Activated CD4-positive, alpha-beta T cell treated with anti-CD3 and anti-CD28 coated beads for 4 hours (primary cell): ENCODE measurements at places on chromosomes 7 and 10.

- DNase-seq: no peak
Measured at GRCh38 chr10:91910467-91910866, 1.2 kb upstream of the FGFBP3 start.

DNA sequence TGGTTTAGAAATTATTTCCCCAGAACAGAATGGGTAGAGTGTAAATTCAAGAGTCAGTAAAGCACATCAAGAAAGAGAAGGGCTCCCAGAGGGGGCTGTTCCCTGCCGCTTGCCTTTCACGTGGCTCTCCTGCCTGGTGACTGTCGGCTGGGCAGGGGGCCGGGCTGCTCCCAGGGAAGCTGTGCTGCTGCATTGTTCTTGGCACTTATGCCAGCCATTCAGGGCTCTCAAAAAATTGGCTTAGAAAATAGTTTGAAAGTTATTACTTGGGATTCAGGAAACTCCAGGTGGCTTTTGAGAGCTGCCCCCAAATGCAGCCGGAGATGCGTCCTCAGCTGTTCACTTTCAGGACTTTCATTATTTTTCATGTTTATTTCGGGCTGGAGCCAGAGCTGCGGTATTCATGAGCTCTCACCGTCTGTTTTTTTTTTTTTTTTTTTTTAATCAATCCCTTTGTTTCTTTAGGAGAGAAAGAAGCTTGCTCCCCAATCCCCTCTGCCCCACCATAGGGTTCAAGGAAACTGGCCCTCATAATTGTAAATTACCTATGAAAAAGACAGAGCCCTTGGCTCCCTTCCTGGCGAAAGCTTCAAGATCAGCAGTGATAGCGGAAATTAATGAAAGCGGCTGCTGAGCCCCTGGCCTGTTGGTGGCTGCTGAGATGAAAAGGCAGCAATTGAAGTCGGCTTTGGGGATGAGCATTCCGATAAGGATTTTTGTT, 94.1 kb downstream of the SORCS3 start:
- no peak for DNase-seq

DNA sequence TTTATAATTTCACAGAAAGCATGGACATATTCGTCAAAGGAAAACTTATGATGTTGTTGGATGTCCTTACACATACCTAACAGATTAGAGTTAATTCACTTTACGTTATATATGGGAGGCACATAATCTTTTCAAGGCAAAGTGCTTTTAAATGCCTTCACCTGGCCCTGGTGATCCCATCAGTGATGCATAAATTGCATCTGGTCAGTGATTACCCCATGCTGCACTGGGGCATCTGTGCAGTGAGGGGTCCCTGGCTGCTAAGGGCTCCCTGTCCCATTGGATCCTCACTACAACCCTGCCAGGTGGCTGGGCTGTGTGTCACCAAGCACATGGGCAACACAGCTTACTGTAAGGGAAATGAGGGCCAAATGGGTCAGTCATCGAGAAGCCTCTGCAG, 441.1 kb downstream of the RPS24 start:
- no peak for DNase-seq

DNA sequence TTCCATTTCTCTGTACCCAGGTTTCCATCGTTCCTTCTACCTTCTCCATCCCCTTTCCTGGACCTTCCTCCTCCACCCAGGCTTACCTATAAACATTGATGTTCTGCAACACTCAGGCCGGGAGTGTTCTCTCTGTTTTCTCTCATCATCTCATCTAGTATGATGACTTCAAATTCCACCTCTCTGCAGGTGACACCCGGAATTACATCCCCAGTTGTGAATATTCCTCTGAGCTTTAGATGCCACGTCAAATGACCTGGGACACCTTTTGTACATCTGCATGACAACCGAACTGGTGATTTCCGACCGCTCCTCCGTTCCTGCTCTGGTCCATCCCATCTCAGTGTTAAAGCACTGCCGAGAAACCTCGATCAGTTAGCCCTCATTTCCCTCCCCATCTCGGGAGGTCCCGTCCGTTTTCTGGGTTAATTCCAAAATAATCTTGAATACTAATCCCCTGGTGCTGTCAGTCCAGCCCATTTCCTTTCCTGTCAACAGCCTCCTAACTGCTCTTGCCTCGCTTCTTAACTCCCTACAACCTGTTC, 76.7 kb upstream of the SAMD8 start:
- DNase-seq: no peak

GRCh38 chr7:34354011-34354410, 304.0 kb upstream of the NPSR1 start:
- no peak for DNase-seq

DNA sequence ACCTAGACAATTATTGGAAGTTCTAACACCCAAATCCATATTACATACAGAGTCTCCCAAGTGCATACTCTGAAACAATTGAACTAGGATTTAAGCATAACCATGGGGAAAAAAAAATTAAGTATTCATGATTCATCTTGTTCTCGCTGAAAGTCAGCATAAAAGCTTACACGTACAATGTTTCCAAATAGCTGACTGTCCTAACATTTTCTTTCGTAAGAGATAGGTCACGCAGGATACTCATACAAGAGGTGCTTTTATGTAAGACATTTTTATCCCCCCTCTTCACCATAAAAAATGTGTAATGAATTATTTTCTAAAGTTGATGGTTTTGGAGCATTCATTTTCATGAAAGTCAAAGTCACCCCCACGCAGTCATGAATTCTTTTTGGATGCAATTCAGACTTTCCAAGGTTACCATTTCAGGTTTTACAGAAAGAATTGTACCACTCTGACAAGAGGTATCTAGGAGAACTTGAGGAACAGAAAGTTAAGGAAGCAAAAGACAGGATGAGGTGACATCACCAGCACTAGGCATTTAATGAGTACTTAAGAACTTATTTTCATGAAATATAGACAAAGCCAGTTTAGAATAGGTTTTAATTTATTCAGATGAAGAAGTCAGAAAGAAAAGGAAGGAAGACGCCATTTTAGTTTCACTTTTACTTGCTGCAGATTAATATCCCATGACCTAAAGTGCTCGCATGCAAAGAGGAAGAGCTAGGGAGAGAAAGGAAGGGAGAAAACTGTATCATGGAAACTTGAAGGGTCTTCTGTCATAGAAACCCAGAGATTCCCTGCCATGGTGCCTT, 55.8 kb downstream of the TMEM26 start:
- no peak for DNase-seq

GRCh38 chr7:94761451-94761850, 105.5 kb upstream of the SGCE start:
- no peak for DNase-seq

GRCh38 chr7:1806354-1806753, 136.3 kb downstream of the ELFN1 start:
- no peak for DNase-seq

- DNase-seq: no peak
Measured at GRCh38 chr7:11636274-11636673, 195.7 kb downstream of the THSD7A start.

GRCh38 chr7:4699841-4700240, 17.7 kb downstream of the FOXK1 start:
- no peak for DNase-seq

DNA sequence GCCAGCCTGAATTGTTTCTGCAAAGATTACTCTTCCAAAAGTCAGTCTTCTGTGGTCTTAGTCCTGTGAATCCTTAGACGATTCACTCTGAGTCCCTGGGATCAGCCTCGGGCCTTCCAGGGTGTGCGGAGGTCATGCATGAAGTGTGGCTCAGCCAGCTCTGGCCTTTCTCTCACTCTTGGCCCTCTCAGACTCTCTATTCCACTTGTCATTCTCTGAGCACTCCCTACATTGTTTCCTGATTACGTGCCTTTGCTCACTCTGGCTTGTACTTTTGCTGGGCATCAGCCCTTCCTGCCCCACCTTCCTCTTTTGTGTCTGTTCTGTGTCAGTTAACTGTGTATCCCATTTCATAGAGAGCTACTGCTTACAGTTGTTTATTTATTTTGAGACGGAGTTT, 36.0 kb downstream of the CCNY start:
- no peak for DNase-seq

GRCh38 chr7:102284891-102285539, 1.7 kb upstream of the SH2B2 start:
- DNase-seq: no peak

DNA sequence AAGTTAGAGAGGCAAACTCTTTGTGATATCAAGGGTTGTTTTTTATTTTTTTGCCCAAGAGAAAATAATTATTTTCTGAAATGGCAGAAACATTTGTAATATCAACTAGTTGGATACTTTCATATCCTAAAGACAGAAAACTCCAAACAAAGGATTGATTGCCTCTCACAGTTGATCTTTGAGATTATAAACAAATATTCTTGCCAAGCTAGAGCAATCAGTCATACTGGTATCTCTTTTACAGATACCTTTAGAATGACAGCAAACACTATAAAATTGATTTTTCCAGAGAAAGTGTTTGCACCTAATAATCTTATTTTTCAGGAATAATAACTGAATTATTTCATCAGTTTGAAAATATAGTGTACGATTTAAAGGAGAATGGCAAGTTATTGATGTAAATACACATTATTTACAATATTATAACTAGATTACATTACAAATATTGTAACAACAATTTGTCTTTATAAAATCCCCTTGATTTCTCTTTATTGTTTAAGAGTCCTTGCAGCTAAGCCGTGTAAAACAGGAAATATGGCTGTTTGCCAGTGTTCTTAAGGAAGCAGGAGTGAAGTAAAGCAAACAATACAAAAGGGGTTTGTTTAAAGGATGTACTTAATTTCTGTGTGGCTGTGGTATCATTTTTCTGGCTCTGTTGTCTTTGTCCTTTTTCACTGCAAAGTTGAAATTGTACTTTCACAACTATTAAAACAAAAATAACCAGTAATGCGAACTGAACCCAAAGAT, 58.4 kb downstream of the MAPK8 start:
- DNase-seq: no peak

DNA sequence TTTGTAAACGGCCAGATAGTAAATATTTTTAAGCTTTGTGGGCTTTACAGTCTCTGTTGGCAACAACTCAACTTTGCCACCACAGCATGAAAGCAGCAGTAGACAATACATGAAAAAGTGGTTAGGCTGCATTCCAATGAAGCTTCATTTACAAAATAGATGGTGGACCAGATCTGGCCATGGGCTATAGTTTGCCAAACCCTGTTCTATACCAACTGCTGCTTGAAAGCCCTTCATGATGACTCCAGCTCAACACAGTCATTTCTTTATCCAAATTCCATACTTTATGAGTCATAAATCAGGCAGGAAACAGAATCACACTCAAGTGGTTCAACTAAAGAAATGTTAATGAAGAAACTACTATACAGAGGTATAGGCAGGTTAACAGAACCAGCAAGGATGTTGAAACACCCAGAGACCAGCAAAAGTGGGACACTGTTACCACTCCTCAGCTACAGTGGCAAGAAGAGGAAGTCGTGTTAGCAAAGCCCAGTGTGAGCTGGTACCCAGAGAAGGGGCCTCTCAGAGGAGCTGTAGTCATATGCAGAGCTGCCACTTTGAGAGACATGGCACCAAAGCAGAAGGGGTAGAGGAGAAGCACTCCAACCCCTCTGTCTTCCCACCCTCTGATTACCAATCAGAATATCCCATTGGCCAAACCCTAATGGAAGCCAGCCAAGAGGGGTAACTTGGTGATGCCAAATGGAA, 72.5 kb downstream of the PRLHR start:
- DNase-seq: no peak

GRCh38 chr7:128037081-128037480, 5.8 kb upstream of the LRRC4 start:
- DNase-seq: no peak

GRCh38 chr10:126062131-126063032, 166.0 kb downstream of the FANK1 start:
- no peak for DNase-seq
